ENCODE measurements at places on chromosomes 5 and 9.

DNA sequence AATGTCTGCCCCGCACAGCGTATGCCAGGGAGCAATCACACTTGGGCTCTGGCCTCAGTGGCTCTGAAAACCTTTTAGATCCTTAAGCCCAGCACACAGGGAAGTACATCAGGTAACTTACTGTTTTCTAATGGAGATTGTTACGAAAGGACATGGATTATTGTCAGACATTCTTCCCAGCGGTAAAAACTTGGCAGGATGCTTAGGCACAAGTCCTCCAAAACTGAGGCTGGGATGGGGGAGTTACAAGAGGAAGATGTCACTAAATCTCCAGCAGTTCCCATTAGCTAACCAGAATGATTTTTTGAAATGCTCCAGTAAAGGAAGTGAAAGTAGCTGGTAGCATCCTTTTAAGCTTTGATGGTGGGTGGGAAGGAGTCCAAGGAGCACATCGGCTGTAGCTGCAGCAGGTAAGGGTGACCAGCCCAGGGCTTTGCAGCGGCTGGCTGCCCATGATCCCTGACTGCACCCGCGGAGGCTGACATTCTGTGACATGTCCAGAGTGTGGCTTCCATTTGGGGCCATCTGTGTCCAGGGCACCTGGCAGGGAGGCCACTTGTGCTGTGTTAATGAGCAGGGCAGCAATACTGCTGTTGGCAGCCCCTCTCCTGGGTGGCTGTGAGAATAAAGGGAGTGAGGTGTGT, 165.8 kb downstream of the GADD45G start:
- no peak for DNase-seq

- DNase-seq, result no peak
Measured at GRCh38 chr5:41043109-41043747, 27.9 kb downstream of the MROH2B start.

GRCh38 chr9:133701981-133702797, 36.0 kb downstream of the SARDH start:
- DNase-seq, result peak; percentile 22

- no peak for DNase-seq
Measured at GRCh38 chr9:90629354-90629753, 13.3 kb downstream of the DIRAS2 start.

- DNase-seq, result no peak
Measured at GRCh38 chr5:113142186-113142585, 165.6 kb downstream of the DCP2 start.

DNA sequence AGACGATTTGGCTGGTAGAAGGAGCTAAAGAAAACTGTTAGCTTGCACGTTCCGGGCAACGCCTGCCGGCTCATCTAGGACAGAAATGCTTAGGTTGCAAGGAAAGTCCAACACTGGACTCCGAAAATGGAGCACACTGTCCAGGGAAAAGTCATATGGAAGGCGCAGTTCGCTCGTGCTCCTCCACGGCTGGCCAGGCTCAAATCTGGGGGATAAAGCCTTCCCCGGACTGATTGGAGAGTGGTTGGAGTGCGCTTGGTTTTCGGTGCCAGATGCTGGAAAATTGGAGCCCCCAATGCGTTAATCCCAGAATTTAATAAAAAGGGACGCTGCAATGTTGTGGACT, 955 bp downstream of the CDH6 start:
- DNase-seq, result no peak

GRCh38 chr5:176596069-176596644, 13.8 kb downstream of the GPRIN1 start:
- no peak for DNase-seq

DNA sequence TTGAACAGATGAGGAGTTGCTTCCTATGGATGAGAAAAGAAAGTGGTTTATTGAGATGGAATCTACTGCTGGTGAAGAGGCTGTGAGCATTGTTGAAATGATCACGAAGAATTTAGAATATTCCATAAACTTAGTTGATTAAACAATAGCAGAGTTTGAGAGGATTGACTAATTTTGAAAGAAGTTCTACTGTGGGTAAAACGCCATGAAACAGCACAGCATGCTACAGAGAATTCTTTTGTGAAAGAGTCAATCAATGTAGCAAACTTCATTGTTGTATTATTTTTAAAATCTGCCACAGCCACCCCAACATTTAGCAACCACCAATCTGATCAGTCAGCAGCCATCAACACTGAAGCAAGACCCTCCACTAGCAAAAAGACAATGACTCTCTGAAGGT, 309.1 kb downstream of the SPOCK1 start:
- DNase-seq, result no peak

GRCh38 chr9:127720031-127720864, 4.4 kb downstream of the TTC16 start:
- peak; percentile 62 for DNase-seq

DNA sequence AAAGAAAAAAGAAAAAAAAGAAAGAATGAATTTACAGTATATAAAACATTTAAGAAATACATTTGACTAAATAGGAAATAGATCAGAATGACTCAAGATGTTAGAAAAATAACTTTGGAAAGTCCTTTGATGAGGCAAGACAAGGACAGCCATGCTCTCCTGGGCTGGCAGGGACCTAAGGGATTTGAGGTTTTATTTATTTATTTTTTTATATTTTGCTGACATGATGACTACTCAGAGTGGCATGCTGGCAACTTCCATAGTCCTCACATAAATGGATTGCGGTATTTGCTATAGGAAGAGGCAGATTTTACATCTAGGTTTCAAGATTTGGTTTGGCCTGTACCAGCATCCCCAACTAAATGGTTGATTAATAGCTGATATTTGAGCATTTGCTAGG, 17.7 kb downstream of the SLC28A3 start:
- no peak for DNase-seq

GRCh38 chr9:137411645-137412380, 11.1 kb downstream of the EXD3 start:
- DNase-seq, result peak; percentile 48

DNA sequence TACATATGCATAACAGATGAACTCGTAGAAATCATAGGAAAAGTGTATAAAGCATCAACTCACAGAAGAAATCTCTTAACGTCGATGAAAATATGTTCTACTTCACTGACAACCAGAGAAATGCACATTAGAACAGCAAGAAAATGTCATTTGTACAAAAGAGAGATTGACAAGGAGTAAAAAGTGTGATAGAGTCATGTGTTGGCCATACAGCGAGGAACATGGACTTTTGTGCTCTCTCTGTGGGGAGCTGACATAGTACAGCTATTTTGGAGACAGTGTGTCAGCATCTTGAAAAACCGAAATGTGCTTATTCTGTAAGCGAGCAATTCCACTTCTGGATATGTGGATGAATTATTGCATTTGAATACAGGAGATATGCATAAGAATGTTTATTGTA, 477.9 kb downstream of the ICE1 start:
- DNase-seq, result no peak

DNA sequence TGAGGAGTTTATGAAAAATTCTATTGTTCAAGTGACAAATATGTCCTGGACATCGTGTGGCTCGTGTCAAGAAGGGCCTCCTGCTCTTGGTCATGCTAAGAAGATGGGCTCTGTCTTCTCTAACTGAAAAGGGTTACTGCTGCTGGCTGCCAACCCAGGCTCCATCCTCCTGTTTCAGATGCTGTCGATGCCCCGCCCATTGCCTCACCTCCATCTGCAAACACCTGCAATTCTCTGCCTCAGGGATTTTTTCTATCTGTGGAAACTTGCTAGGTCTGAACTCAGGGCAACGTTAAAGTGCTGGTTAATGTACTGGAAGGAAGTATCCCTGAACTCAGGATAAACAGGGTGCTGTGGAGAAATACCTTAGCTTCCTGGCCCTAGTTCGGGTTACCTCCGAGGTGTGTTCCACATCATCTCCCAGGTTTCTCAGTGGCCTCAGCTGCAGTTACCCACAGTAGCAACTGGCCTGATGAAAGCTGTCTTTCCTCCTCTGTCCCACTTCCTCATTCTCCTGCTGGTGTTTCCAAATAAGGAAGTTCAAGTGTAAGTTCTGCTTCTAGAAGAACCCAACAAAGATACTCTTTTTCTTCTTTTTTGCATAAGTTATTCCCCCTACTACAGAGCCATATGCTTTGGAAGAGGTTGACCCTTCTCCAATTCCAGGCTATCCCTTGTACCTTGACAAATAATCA, 151.7 kb upstream of the SMIM23 start:
- no peak for DNase-seq

- DNase-seq, result no peak
Measured at GRCh38 chr5:168047043-168047668, 244.3 kb upstream of the WWC1 start.

DNA sequence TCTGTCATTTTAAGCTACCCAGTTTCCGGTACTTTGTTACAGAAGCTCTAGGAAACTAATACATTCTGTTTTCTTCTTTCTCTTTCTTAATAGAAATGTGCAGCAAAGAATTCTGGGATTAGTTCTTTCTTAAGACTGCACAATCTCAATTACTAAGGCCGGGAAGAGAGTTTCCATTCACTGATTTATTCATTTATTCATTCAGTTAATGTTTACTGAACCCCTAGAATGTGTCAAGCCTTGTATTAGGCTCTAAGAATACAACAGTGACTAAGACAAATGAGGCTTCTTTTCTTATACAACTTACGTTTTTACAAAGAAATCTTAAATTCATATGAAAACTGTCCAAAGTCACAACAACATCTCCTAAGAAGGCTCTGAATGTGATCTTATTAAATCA, 27.5 kb upstream of the THG1L start:
- DNase-seq, result no peak

GRCh38 chr9:135970128-135970815, 9.1 kb upstream of the UBAC1 start:
- DNase-seq, result no peak

DNA sequence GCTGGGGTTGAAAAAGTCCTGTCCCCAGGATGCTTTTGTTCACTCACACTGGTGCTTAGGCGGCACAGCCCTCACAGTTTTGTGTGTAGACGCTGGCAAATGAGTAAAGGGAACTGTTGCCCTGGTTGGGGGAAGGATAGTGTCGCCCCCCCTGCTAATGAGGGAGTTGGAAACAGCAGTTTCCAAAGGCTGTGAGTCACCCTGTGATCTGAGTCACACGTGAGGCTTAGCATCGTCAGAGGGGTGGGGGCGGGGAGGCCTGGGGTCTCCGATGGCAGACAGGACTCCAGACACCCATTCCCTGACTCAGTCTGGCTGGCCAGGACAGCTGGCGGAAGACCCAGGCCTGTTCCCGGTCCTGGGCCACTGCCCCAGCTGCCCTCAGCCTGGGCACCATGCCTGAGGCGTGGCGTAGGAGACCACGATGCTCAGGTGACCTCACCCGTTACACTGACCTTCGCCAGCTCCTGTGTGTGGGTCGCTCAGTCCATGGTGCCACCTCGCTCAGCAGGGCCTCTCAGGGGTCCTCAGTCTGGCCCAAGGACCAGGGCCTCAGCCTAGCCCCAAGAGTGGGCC, 2.9 kb downstream of the DNAJB5 start:
- peak; percentile 17 for DNase-seq

- no peak for DNase-seq
Measured at GRCh38 chr9:128765499-128765898, 6.2 kb downstream of the ZER1 start.

GRCh38 chr9:124278054-124278540, 20.3 kb downstream of the NEK6 start:
- no peak for DNase-seq

- DNase-seq, result no peak
Measured at GRCh38 chr5:132629230-132629944, 28.6 kb upstream of the IL13 start.

DNA sequence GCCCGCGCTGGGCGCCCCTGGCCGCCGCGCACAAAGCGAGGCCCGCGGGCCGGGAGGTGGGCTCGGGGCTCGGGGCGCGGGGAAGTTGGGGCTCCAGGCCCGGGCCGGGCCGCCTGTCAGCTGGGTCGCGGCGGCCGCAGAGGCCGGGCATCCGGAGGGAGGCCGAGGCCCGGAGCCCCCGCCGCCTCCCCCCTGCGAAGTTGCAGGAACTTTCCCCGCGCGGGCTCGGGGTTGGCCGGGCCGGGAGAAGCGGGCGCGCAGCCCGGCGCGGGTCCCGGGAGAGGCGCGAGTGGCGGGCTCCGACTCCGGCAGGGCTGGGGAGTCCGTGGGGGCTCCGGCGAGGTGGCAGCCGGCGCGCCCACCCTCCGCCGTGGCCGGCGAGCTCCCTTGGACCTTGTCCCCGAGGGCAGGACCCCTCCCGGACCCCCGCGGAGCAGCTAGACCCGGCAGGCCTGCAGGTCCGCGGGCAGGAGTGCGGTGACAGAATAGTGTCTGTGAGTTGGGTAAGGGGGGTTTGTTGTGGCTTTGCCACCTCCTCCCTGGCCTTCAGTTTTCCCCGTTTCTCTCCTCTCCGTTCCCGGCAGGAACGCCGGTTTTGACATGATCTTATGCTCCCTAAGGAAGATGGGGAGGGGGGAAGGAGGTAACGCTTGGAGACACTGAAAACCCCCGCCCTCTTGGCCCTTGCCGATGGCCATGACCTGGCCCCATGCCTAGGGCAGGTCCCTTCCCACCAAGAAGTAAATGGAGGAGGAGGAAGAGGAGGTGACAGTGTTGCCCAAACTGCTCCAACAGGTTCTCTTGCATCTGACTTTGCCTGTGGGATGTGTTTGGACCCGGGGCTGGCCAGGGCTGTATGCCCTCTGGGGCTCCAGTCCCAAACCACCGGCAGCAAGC, 942 bp downstream of the PHF2 start:
- DNase-seq, result peak; percentile 15

DNA sequence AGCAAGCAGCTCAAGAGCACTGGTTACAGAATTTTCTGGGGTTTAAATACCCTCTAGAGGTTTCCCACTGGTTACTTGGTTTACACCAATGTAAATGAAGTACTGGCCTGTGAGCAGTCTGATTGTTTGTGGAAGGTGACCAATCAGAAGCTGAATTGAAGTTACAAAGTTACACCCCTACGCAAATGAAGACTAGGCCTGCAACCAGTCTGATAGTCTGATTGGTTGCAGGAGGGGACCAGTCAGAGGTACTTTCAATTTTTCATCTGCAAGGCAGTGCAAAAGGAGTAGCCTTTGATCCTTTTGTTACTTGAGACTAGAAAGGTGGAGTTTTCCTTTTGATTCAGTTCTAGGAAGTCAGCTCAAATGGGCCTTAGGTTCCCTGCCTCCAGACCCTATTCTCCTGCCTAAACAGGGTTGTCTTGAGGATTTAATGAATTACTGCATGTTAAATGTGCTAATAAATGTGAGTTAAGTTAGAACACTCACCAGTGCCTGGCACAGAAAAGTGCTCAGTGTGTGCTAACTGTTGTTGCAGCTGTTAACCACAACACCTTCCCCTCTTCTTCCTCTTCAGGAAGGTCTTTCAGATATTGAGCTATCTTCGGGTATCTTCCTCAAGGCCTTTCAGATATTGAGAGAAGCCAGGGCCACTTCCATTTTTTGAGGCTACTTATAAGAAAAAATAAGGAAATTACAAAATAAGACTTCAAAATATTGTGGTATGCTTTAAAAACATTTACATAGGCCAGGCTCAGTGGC, 32.1 kb upstream of the CLINT1 start:
- DNase-seq, result peak; percentile 3

DNA sequence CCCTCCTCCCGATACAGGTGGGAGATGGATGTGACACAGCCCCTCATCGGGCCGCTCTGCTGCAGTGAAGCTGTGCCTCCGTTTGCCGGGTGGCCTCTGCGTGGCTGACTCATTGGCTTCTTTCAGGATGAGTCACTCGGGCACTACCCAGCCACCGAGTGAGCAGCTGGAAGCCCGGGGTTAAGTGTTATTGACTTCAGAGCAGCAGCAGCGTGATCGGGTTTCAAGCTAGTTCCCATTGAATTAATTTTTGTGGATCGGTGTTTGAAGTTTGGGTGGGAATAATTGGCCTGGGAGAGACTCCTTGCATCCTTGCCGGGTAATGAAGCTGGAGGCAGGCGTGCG, 266.4 kb upstream of the IRX4 start:
- DNase-seq, result peak; percentile 58

All from T-helper 2 cell (primary cell).